ENCODE measurements at places on chromosomes 6 and 20.

DNA sequence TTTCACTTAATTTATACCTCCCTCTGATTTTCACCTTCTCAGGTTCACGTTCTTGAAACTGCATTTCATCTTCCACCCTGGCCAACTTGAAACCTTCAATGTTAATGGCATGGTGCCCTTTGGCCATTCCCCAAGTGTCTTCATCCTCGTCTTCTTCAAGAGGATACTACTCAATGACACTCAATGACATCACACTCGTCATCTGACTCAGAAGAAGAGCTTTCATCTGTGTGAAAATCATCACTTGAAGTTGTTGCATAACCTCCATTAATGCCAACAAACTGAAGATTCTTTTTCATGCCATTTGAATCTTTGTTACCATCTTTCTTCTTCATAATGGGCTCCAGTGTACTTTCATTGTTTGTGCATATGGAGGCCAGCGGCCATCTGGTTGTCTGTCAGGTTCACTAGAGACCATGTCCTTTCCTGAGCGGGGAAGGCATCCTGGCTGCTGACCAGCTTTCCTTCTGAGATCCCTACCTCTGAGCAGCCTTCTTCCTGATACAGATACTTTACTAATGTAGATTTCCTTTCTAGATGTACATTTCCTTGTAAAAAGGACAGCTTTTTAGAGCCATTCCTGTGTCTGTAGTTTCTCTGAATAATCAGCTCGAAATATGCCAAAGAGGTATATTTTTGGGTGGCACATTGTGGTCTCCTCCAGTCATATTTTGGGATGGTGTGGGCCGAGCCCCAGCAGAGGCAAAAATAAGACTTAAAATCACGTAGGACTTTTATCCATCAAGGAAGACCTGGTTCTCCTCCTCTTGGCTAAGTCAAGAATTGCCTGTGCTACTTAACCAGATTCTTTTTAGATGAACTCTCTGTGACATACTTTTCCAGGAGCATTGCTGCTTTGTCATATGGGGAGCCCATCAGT is 21.3 kb downstream of the TRMT6 start:
- DNase-seq = no peak

GRCh38 chr6:63272397-63272796 is 47.4 kb downstream of the LGSN start:
- no peak for DNase-seq

GRCh38 chr6:54467384-54467783 is 159.1 kb downstream of the TINAG start:
- DNase-seq = no peak

DNA sequence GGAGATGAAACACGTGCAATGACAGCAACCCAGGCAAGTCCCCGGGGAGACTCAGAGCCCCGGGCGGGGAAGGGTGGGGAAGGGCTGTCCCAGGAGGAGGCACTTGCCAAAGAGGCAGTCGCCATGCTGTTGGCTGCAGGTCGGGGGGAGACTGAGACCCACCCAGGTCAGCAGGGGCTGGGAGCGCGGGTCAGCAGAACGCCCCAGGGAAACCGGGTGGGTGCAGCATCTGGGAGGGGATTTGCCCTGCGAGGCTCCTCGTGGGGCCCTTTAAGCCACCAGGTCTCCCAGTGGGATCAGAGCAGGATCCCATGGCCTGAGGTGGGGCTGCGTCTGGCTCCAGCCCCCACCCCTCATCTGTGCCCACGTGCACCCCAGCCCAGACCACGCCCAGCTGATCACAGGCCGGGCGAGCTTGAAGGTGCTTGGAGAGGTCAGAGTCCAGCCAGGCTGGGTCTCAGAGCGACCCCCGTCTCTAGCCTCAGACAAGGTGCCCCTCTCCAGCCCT is 65.5 kb downstream of the YTHDF1 start:
- DNase-seq = no peak

DNA sequence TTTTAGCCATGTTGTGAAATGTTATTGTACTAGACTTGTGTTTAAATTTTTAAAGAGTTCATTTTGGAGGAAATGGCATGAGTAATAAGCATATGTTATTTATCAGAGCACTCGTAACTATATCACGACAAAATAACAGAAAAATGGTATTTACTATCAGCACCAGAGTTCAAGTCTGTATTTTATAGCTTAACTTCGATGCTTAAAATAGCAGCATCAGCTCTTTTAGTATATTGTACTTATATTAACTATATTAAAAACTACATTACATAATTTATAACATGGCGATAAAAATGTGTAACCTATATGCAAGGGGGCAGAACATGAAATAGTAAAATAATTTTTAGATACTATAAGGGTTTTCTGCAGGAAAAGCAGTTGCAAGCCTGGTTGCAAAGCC is 52.9 kb downstream of the ABRACL start:
- DNase-seq = no peak

DNA sequence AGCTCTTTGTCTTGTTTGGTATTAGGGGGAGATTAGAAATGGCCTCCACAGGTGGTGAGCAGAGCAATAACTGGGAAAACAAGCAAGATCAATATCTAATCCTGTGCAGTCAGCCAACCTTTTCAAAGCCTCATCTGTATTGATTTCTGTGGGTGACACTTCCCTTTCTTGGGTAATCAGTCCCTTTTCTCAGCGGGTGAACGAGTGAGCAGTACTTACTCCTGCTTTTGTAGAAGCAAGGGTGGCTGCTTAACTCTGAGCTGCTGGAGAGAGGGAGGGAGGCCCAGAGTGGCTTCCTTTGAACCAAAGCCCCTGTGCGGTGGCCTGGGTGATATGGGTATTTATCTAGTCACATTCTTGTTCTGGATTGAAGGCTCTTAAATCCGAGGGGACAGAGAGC is 254.8 kb upstream of the CHD6 start:
- DNase-seq = no peak

DNA sequence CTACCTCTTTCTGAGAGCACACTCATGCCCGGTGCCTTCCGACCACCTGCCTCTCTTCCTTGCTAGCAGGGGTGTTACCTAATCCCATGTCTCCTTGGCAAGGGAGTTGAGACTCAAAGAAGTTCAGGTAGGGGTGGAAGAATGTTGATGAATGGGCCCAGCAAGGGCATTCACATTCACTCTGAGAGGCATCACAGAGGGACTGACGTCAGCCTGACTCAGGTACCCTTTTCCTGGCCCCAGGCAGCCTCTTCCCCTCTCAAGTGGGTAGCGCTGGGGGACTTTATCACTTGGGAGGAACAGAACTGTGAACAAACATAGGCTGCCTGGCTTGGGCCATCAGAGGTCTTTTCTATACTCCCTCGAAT is 35.3 kb downstream of the HM13 start:
- no peak for DNase-seq

DNA sequence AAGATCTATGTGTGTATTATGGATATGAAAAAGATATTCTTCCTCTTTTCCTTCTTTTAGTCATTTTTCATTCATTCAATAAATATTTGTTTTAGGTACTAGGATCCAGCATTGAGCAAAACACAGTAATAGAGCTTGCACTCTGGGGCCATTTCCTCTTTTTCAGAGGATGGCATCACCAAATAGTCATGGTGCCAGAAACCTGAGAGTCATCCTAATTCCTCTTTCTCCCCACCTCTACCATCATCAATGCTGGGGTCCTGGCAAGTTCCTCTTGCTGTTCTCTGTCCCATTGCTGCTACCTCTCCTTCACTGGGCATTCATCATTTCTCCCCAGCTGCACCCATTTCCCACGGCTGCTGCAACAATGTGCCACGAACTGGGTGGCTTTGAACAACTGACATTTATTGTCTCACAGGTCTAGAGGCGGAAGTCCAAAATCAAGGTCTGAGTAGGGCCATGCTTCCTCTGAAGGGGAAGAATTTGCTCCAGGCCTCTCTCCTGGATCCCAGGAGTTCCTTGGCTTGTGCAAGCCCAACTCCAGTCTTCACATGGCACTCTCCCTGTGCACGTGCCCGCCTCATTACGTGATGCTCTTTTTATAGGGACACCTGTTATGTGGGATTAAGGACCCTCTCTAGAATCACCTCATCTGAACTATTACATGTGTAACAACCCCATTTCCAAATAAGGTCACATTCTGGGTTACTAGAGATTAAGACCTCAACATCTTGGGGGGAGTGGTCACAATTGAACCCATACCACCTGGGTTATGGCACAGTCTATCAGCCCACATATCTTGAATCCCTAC is 9.5 kb upstream of the IGF2R start:
- DNase-seq = no peak

- no peak for DNase-seq
Measured at GRCh38 chr6:42978487-42978838, 518 bp downstream of the PEX6 start.

DNA sequence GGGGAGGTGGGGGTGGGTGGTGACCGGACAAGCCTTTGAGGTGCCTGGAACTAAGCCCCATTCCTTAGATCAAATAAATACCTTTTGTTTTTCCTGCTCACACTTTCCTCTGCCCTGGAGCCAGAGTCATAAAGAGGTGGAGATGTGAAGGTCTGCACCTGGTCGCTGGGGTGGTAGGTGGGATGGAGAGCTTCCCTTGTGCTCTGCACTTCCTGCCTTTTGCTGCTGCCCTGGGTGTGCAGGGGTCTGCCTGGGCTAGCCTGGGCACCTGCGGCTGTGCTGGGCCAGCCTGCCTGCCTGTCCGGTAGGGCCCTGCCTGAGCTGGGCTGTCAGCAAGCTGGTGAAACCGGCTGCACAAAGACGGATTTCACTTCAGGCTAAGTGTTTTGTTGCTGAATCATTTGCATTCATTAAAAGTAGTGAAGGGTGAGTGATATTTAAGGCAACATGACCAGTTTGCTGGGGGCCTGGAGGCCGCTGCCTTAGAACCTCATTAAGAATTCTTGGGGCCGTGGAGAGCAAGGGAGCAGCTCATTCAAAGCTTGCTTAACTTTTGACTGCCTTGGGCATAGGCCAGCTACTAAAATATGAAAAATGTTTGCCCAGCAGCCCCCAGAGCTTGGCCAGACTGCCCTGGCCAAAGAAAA is 20.5 kb downstream of the PTK7 start:
- DNase-seq = no peak

DNA sequence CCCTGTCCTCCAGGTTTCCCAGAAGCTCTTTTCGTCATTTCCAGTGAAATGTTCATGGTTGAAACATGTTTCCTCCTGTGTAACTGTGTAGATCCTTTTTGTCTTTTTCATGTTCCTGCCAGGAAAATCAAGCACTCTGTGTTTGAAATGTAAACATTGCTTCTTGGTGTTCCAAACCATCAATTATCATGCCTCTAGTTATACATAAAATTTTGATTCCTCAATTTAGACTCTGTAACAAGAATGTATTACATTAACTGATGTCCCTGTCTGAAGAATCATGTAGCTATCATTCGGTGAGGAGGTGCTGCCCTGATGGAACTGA is 546.3 kb upstream of the CITED2 start:
- no peak for DNase-seq

DNA sequence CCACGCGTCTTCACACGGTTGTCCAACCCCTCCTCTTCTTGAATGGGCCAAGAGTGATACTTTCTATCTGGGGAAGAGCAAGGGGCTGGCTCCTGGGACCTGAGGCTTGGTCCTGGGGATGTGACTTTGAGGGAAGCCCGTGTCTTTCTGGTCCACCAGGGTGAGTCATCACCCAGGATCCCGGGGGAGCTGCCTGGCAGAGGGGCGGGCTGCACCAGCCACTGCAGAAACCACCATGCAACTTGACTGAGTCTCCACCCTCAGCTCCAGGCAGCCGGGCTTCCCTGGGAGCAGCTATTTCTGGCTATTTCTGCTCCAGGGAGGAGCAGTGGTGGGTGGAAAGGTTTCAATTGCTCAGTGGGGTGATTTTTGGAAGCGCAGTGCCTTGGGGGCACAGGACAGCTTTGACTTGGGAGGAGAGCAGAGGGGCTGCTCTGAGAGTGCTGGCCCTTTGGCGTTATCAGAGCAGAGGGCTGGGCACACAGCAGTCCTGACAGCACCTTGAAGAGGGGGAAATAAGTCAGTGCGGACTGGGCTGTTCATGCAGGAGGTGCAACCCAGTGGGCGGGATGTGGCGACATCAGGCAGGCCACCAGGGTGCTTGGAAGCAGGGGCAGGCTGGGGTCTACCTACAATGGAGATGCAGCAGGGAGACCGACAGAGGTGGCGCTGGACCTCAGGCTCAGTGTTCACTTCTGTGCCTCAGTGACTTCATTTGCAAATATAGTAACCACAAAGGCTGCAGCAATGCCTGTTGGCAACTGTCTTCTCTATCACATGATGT is 45.1 kb upstream of the FAM83D start:
- DNase-seq = no peak

- no peak for DNase-seq
Measured at GRCh38 chr6:32772656-32773055, 9.3 kb upstream of the HLA-DQB2 start.

DNA sequence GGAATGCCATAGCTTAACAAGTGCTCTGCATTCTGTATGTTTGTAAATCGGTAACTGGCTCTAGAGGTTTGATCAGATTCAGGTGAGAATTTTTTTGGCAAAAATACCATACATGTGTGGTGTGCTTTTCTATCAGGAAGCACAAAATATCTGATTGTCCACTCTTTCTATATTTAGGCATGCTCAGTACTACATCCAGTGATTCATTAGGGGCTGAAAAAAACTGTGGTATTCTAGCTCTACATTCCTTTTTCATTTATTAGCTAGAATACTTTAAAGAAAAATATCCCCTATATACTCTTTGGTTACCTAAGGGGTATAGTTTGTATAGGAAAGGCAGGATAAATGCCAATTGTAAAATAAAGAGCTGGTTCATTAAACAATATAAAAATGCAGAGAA is 10.6 kb upstream of the ELOVL2 start:
- DNase-seq = no peak
